Upper lobe of left lung (tissue), 6 donors: ENCODE measurements at places on chromosomes 4 and X. TPM values are rescaled to one million over a fixed set of nuclear protein-coding genes. Genes with fewer than 3 reads are reported as not detected.

FGA gene
- total RNA-seq = 30.7 TPM

L1CAM gene
- 0.52 TPM for total RNA-seq

SPACA5 gene
- total RNA-seq = not detected

CENPVL2 gene
- total RNA-seq = not detected

MRPS18C gene
- 18.1 TPM for total RNA-seq

NUP54 gene
- 33.1 TPM for total RNA-seq

SPANXC gene
- not detected for total RNA-seq

SSX4B gene
- not detected for total RNA-seq

ACE2 gene
- 3.4 TPM for total RNA-seq

STIM2 gene
- 35.8 TPM for total RNA-seq

PAGE1 gene
- total RNA-seq = not detected

KDM5C gene
- 86.1 TPM for total RNA-seq

HS3ST1 gene
- 3.4 TPM for total RNA-seq

GRCh38 chrX:32745323-32745722 lies 466.0 kb downstream of the DMD start:
- H3K36me3 ChIP-seq = no peaks in the 10 kb centered on the region
- DNase-seq = no peak
- H3K27me3 ChIP-seq = no peaks in the 10 kb centered on the region
- H3K27ac ChIP-seq = no peak overlapping the region
- H3K4me1 ChIP-seq = no peaks in the 10 kb centered on the region
- H3K4me3 ChIP-seq = no peak overlapping the region

DNA sequence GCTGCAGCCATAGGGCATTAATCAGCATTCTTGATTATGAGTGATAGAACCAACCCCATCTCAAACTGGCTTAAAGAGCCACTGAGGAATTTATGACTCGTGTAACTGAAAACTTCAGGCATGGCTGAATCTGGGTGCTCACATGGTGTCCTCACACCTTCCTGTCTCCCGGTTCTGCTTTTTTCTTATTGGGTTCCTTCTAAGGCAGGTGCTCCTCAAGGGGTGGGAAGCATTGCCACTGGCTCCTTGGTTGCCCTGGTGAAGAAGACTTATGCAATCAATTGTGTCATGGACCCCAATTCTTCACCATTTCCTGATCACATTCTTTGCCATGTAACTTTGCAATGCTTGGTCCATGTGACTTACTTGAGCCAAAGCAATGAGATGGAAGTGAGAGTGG lies 4.3 kb upstream of the ZCCHC4 start:
- DNase-seq = no peak
- peaks cover 4% of the 10 kb centered on the region for H3K4me1 ChIP-seq
- H3K27ac ChIP-seq = no peak overlapping the region
- no peaks in the 10 kb centered on the region for H3K36me3 ChIP-seq
- no peak overlapping the region for H3K4me3 ChIP-seq

DNA sequence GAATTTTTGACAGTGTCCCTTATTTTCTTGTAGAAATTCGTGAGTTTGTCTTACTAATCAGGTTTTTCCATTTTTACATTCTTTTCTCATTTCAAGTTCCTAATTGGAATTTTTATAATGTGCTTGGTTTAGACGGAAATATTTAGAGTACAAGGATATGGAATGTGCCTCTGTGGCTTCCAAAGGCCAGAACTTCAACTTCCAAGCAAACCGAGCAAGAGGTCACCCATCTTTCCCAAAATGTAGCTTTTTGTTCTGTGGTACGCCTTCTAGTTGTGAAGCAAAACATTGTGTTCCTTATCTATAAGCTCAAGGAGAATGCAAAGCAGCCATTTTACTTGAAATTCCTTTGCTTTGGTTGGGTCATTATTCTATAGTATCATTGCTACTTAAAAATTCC lies 212.8 kb upstream of the PACRGL start:
- H3K4me3 ChIP-seq = no peak overlapping the region
- DNase-seq = no peak
- H3K36me3 ChIP-seq = no peaks in the 10 kb centered on the region

DNA sequence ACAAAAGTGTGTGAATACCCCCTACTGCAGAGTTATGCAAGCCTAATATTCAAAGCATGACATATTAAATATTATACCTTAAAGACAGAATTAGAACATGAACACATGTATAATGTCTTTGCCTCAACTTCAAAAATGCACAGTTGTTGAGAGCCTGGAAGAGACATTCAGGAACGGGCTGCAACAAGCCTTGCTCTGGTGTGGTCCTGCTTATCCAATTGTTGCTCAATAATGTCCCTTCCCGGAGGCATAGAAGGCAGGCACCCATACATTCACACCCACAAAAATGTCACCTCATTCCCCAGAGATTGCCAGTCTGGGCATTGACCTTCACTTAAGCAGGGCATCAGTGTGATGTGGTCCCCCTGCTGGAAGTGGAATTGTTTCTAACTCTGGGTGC lies 238.8 kb downstream of the CBR4 start:
- no peaks in the 10 kb centered on the region for H3K27me3 ChIP-seq
- H3K27ac ChIP-seq = no peak overlapping the region
- no peak for DNase-seq

- H3K36me3 ChIP-seq = no peaks in the 10 kb centered on the region
- H3K27me3 ChIP-seq = no peaks in the 10 kb centered on the region
- H3K4me3 ChIP-seq = no peak overlapping the region
- H3K27ac ChIP-seq = no peak overlapping the region
- H3K4me1 ChIP-seq = no peaks in the 10 kb centered on the region
- no peak for DNase-seq
Measured at GRCh38 chrX:1531096-1531890, 5.7 kb downstream of the P2RY8 start.

DNA sequence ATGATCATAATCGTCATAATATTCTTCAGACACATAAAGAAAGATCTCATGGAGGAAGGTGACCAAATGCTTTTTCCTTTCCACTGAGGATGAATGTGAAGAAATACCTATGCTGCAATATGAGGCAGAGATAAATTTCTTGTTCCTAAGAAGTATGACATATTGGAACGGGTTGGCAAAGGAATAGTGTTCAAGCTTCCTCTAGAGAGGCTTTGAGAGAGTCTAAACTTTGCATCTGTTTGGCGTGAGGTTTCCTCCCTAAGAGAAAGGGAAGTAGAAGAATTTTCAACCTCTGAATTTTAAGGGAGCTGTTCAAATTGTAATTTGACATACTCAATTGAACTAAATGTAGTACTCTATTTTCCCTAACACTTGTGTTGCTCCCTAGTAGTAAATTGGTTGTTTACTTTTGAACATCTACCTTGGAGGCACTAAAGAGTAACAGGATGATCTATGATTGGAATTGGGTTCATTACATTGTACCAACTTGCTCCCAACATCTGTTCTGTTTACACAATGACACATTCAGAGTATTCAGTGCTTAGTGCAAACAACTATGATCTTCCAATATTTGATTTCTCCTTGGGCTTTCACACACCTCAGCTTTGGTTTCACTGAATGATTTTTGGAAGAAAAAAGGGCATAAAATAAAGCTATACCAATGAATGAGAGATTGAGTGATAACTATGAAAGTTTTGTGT lies 122.0 kb downstream of the CORIN start:
- no peaks in the 10 kb centered on the region for H3K27me3 ChIP-seq
- no peaks in the 10 kb centered on the region for H3K4me1 ChIP-seq
- DNase-seq = no peak
- H3K4me3 ChIP-seq = no peak overlapping the region
- H3K27ac ChIP-seq = no peak overlapping the region

- H3K4me1 ChIP-seq = no peaks in the 10 kb centered on the region
- no peak overlapping the region for H3K4me3 ChIP-seq
- no peak overlapping the region for H3K27ac ChIP-seq
- no peaks in the 10 kb centered on the region for H3K36me3 ChIP-seq
Measured at GRCh38 chr4:121448231-121448630, 67.4 kb upstream of the QRFPR start.

GRCh38 chrX:18490806-18491555 lies 65.6 kb downstream of the CDKL5 start:
- no peak overlapping the region for H3K4me3 ChIP-seq
- no peak overlapping the region for H3K27ac ChIP-seq
- no peaks in the 10 kb centered on the region for H3K36me3 ChIP-seq

- no peaks in the 10 kb centered on the region for H3K4me1 ChIP-seq
- H3K27ac ChIP-seq = no peak overlapping the region
- no peak for DNase-seq
- H3K27me3 ChIP-seq = no peaks in the 10 kb centered on the region
Measured at GRCh38 chr4:166045457-166045856, 172.4 kb downstream of the TLL1 start.

DNA sequence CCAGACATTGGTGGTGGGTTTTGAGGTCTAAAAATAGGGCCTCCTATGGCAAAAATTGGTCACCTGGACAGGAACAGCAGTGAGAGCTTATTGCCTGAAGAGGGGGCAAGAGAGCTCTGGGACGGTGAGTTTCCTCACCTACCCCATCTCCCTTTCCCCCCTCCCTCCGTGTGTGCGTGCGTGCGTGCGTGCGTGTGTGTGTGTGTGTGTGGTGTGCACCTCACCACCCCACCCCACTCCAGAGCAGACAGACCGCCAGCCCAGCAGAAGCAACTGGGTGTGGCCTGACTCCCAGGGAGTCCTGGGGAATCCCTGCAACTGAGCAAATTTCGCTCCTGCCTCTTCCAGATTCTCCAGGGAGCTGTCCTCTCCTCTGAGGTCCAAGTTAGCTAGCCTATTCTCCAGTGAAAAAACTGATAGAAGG lies 44.7 kb downstream of the PRPS1 start:
- DNase-seq = peak; percentile 87
- H3K36me3 ChIP-seq = no peaks in the 10 kb centered on the region
- no peak overlapping the region for H3K4me3 ChIP-seq
- H3K27ac ChIP-seq = peak overlapping the region; percentile 96
- no peaks in the 10 kb centered on the region for H3K27me3 ChIP-seq
- peaks cover 14% of the 10 kb centered on the region for H3K4me1 ChIP-seq

- H3K36me3 ChIP-seq = no peaks in the 10 kb centered on the region
- no peaks in the 10 kb centered on the region for H3K27me3 ChIP-seq
- H3K4me1 ChIP-seq = no peaks in the 10 kb centered on the region
- no peak for DNase-seq
- H3K4me3 ChIP-seq = no peak overlapping the region
Measured at GRCh38 chr4:130486841-130487240, 1390.9 kb downstream of the C4orf33 start.

GRCh38 chrX:154353172-154353843 lies 21.1 kb downstream of the FLNA start:
- H3K36me3 ChIP-seq = peaks cover 96% of the 10 kb centered on the region
- H3K4me3 ChIP-seq = no peak overlapping the region
- no peaks in the 10 kb centered on the region for H3K27me3 ChIP-seq
- no peak overlapping the region for H3K27ac ChIP-seq

DNA sequence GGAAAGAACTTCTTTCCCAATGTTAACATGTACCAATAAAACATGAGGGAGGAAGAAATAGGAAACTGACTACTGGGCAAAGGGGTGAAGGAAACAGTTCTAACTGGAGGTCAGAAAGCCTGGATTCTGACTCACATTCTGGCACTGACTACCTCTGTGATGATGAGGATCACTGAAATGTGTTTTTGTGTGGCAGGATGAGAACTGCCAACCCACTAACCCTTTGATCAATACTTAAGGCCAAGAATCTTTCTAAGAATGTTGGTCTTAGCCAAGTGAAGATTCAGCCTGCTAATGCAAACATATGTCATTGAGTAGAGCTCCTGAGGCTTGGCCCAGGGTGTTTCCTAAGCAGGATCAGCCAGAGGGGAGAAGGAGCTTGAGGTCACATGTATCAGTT lies 4.6 kb downstream of the ALAS2 start:
- H3K36me3 ChIP-seq = no peaks in the 10 kb centered on the region
- H3K4me3 ChIP-seq = no peak overlapping the region
- no peaks in the 10 kb centered on the region for H3K27me3 ChIP-seq
- no peaks in the 10 kb centered on the region for H3K4me1 ChIP-seq

- H3K4me3 ChIP-seq = no peak overlapping the region
Measured at GRCh38 chr4:78417603-78418002, 134.0 kb upstream of the ANXA3 start.

- no peak overlapping the region for H3K27ac ChIP-seq
- no peaks in the 10 kb centered on the region for H3K27me3 ChIP-seq
- no peak overlapping the region for H3K4me3 ChIP-seq
- no peaks in the 10 kb centered on the region for H3K4me1 ChIP-seq
- no peaks in the 10 kb centered on the region for H3K36me3 ChIP-seq
Measured at GRCh38 chr4:161829591-161829990, 334.2 kb downstream of the FSTL5 start.

- no peak overlapping the region for H3K27ac ChIP-seq
- no peak overlapping the region for H3K4me3 ChIP-seq
- no peaks in the 10 kb centered on the region for H3K36me3 ChIP-seq
- no peak for DNase-seq
Measured at GRCh38 chrX:148865277-148866210, 365.1 kb downstream of the AFF2 start.

DNA sequence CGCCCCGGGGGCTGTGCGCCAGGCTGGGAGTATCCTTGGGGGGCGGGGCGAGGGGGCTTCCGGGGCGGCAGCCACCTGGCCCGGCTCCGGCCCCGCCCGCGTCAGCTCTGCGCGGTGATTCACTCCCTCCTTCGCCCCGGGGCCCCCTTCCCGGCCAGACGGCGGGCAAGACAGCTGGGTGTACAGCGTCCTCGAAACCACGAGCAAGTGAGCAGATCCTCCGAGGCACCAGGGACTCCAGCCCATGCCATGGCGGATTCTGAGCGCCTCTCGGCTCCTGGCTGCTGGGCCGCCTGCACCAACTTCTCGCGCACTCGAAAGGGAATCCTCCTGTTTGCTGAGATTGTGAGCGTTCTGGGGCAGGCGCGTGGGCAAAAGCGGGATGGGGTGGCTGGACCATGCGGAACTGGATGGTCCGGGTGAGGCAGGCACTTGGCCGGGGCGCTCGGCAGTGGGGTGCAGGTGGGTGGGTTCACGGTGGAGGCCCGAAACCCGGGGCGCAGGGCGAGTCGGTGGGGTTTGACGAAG lies at the start of gene PLP2:
PLP2 (plus strand) TSS at position 147 of the 528 bp plus-strand sequence; CDS start at position 250, 103 bp downstream.
- H3K4me1 ChIP-seq = peaks cover 13% of the 10 kb centered on the region
- peaks cover 28% of the 10 kb centered on the region for H3K36me3 ChIP-seq
- no peaks in the 10 kb centered on the region for H3K27me3 ChIP-seq
- peak; percentile 67 for DNase-seq
